ENCODE measurements at places on chromosomes 3 and 15. TPM values are rescaled to one million over a fixed set of nuclear protein-coding genes. Genes with fewer than 3 reads are reported as not detected.
A peak's percentile ranks its signal among the peaks of the same experiment; 100 is the strongest.

CTDSPL gene
- 13.1 TPM for total RNA-seq

REC114 gene
- not detected for total RNA-seq

NRG4 gene
- not detected for total RNA-seq

POPDC2 gene
- 0.94 TPM for total RNA-seq

FOXB1 gene
- not detected for total RNA-seq

GRAMD2A gene
- total RNA-seq: 0.47 TPM

ACP3 gene
- total RNA-seq: 1.2 TPM

ATP8B4 gene
- 6.6 TPM for total RNA-seq

NR1D2 gene
- 41.5 TPM for total RNA-seq

DNA sequence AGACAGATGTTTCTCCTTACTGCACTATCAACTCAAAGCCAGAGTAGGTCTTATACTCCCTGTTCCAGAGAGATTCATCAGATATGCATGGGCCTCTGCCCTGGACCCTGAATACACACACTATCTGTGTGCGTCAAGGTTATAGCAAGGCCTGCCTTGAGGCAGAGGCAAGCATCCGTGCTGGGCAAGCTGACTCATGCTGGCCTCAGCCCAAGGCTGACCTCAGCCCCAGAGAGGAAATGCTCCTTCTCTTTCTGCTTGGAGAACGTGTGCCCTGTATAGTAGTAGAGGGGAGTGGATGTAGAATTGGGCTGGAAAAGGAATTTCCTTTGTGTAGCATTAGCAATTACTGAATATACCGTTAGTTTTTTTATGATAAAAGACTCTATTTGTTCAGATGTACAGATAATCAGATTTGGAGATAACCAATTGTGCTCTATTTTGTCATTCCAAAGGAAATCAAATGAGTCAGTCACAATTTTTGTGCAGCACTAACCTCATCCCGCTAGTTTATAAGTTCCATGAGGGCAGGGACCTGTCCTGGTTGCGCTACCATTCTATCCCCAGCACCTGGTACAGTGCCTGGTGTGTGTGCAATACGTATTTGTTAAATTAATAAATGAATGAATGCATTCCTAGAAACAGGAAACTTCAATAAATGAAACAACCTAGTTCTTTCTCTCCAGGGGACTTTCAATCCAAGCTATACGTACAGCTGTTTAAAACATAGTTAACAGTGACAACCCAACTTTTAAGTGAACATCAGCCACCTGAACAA, 13.3 kb upstream of the PAQR9 start:
- DNase-seq: peak; percentile 28

GRCh38 chr3:159732172-159733111, 256.2 kb upstream of the IL12A start:
- no peak for DNase-seq

DNA sequence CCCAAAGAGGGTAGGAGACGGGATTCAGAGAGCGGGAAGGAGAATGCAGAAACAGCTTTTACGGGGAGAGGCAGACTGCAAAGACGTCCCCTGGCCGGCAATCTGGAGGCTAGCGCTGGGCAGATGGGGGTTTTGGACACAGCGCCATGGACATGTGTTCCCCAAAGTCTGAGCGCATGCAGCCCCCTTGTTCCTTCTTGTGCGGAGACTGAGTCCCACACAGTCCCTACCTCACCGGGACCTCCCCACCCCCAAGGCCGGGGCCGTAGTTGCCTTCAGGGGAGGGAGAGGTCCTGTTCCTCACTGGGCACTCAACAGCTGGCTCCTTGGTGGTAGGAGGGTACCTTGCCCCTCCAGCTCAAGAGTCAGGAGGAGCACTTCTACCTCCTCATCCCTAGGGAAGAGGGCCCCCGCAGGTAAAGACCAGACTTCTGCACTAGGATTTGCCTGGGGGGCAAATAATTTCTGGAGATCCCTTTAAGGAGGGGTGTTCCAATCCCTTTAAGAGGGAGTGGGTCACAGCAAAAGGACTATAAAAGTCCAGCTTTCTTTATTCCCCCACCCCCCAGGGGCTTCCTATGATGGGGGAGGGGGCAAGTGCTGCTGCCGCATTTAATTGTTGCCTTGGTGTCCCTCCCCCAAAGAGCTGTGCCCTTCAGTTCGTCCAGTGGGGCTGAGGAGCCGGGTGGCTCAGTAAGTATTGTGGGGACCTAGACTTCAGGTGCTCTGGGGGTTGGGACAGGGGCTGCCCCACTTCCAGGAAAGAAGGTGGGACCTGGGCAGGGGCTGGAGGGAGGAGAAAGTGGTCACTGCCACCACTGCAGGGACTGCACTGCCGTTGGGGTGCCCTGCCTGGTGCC, 3.6 kb upstream of the BAHD1 start:
- no peak for DNase-seq

- no peak for DNase-seq
Measured at GRCh38 chr3:141949399-141949798, 73.0 kb downstream of the ATP1B3 start.

DNA sequence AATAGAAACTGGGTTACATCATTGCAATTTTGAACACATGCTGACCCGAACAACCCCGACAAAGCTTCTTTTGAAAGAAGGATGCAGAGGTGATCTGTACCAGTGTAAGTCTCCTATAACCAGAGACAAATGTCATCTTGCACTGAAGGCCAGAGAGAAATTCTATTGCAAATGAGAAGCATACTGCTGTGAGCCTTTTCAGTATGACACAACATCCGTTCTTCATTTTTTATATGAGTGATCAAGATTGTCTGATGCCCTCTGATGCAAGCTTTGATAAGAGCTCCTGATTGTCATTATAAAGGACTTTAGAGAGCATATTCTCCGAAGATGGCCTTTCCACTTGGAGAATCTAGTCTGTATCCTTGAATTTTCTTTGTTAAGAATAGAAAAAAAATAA, 36.9 kb downstream of the PCOLCE2 start:
- DNase-seq: no peak

DNA sequence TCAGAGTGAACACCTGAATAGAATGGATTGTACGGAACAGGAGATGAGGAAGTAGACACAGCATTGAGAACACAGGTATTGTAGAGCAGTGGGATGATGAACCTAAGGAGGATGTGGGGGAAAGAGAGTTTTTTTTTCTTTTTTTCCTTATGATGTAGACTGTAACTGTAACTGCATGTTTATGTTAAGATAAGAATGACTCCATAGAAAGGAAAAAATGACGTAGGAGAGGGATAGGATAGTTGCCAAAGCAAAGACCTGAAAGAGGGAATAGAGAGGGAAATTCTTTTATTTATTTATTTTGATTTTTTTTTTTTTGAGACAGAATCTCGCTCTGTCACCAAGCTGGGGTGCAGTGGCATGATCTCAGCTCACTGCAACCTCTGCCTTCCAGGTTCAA, 33.2 kb downstream of the APH1B start:
- DNase-seq: no peak

DNA sequence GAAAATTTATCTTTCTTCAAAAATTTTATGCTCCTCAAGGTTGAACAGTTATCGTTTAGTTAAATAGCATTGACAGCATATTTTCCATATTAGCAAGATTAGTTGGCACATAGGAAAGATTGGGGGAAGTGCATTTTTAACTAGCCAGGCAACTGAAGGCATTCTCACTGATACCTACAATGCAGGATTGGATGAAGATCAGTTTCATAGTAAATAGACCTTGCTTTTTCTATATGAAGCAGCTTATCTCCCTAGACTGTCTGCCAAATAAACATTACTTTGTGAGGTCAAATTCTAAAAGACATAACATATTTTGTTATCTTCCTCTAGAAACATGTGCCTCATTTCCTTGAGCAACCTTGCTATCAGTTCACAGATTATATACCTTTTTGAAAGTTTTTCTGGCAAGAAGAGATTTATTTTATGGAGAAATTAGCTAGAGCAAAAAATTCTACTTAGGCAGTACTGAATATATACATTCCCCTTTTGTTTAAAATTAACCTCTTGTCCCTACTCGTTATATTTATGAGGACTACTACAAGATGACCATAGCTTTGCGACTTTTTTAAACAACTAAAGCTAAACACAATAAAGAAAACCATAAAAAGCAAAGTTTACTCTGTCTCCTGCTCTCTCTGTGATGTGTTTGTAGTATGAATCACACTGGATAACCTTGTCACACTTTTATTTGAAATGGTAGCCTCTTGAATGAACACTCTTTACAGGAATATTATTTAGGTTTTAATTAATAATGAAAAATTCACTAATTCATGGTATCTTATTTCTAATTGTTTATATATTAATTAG, 654.9 kb upstream of the TBL1XR1 start:
- DNase-seq: no peak

DNA sequence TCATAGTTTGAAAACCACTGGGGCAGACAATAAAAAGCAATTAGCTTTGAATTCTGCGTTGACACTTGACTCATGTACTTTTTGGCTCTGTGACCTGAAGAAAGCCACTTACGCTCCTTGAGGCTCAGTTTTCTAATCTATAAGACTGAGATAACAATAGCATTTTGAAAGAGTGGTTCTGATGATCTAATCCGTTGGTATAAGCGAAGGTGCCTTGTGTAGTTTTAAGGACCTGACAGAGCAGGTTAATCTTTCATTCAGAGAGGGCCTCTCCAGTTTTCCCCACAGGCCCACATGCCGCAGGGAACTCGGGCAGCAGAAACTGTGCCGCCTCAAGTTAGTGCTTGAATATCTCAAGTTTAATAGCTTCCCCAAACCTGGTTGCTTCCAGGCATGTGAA, 306.0 kb upstream of the GBE1 start:
- DNase-seq: no peak

DNA sequence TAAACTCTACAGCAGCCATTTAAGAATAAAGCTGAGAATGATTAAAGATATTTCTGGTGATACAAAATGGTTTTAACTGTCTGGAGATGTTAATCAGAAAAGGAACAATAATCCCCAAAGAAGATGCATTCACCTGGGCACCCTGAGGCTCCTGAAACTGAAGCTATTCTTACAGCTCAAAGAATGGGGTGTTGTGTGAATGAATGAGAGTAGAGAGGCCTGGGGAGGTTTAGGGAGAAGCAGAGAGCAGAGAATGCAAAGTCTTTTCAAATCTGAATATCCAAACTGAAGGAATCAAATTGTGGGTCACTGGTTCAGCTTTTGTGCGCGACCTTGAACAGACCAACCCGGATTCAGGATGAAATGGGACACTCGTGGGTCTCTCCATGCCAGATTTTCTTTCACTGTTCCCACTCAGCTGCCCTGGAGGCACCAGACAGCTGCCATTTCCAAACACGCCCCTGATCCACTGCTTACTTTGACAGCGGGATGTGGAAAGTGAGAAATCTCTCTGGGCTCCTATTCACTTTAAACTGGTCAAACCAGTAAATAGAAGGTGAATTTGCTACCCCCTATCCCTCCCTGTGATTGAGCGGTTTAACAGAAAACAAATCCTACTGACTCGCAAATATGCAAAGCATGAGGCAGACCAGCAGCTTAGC, 485.5 kb upstream of the THBS1 start:
- DNase-seq: no peak

- DNase-seq: no peak
Measured at GRCh38 chr15:75230016-75230343, 28.2 kb upstream of the GOLGA6C start.

- no peak for DNase-seq
Measured at GRCh38 chr3:187976365-187976900, 177.5 kb upstream of the LPP start.

DNA sequence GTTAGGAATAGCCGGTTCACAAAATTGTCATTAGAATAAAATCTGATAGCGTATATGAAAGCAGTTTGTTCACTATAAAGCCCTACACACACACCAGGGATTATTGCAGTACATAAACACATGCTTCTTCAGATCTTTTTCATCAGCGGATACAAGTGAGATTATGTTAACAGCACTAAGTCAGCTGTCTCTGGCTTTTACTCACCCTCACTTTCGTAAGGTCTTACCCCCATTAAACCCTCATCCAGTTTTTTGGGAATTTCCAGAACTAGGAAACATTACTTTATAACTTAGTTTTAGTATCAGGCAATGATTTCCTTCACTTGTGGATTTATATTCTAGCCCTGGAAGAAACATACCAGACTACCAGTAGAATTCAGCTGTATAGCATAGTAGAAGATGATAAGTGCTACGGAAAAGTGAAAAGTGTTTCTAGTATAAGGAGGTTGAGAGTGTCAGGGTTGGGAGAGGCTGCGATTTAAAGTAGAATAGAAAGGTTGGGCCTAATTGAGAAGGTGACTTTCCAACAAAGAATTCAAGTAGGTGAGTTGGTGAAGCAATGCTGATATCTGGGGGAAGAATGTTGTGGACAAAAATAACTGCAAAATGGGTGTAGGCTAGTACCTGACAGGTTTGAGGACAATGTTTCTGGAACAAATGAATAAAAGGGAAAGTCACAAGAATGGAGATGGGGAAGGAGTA, 22.7 kb downstream of the TMEM207 start:
- DNase-seq: no peak

DNA sequence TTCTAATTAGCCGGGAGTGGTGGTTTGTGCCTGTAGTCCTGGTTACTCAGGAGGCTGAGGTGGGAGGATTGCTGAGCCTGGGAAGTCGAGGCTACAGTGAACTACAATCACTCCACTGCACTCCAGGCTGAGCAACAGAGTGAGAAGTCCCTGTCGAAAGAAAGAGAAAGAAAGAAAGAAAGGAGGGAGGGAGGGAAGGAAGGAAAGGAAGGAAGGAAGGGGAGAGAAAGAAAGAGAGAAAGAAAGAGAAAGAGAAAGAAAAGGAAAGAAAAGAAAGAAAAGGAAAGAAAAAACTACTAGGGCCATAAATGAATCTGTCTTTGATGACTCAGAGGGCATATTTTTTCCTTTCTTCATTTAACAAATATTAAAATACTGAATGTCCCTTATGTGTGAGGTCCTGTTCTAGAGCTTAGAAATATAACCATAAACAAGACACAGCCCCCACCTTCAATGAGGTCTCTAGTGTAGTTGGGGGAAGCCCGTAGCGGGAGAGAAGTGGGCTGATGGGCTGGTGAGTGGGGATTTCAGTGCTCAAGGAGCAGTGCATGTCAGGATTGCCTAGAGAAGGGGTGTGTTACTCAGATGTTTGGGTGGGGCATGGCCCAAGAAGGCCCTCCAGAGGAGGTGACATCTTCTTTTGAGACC, 35.2 kb upstream of the PIAS1 start:
- DNase-seq: no peak

- no peak for DNase-seq
Measured at GRCh38 chr3:52606373-52607085, 70.1 kb downstream of the UQCC5 start.

GRCh38 chr15:80991421-80991820, 1.8 kb upstream of the MESD start:
- DNase-seq: peak; percentile 50

DNA sequence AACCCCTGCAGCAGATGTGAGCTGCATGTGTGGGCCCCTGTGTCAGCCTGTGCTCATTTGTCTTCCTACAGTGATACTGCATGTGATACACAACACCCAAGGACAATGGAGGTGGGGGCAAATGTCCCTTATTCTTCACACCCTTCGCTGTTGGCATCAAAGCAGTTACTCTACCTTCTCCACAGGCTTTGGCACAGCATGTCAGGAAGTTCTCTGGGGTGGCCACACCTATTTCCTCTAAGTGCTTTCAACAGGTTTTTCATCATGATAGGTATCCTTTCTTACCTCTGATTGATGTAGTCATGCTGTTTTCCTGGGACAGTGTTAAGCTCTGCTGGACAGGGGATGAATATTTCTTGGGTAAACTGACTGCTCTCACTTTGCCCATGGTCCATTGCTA, 29.5 kb downstream of the ZNF662 start:
- no peak for DNase-seq

GRCh38 chr15:68209735-68210408, 4.7 kb upstream of the CALML4 start:
- DNase-seq: no peak
